ENCODE measurements at places on chromosomes 11 and 22. TPM values are rescaled to one million over a fixed set of nuclear protein-coding genes. Genes with fewer than 3 reads are reported as not detected.

The TRPC6 gene
- 4.7 TPM for polyA plus RNA-seq

The VPREB3 gene
- not detected for polyA plus RNA-seq

The FOLR1 gene
- polyA plus RNA-seq = 10.3 TPM

The MYOD1 gene
- polyA plus RNA-seq = not detected

The CELSR1 gene
- polyA plus RNA-seq = 0.75 TPM

GRCh38 chr11:23399995-23400394 lies 539.7 kb upstream of the CCDC179 start:
- no peak for DNase-seq
- no peak overlapping the region for H3K4me3 ChIP-seq
- H3K36me3 ChIP-seq = no peaks in the 10 kb centered on the region
- H3K27me3 ChIP-seq = no peaks in the 10 kb centered on the region

DNA sequence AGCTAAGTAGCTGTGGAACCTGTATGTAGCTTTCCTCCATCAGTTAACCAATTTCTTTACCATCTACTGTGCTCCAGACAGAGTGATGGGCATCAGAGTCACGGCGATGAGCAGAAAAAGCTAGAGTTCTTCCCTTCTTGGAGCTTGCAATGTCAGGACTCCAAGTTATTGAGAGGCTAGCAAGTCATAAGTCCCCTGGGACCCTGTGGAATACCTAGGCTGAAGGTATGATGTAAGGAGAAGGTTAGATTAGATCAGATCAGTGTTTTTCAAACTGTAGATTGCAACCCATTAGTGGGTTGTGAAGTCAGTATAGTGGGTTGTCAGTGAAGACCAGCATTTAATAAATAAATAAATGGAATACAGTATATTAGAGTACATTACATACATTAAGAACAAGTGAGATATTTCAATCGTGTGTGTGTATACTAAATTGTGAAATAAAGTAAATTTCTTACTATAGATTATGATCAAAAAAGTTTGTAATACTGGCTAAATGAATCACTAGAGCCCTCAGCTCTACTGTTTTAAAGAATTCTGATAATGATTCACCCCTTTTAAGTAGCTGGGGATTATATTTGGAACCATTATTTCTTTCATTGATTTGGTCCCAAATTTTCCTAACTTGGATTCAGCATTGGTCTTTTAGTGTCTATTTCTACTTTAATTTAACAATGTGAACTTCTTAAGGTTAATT lies 52.3 kb downstream of the RASSF10 start:
- H3K36me3 ChIP-seq = no peaks in the 10 kb centered on the region
- no peak overlapping the region for H3K27ac ChIP-seq
- H3K4me1 ChIP-seq = no peaks in the 10 kb centered on the region
- DNase-seq = no peak

DNA sequence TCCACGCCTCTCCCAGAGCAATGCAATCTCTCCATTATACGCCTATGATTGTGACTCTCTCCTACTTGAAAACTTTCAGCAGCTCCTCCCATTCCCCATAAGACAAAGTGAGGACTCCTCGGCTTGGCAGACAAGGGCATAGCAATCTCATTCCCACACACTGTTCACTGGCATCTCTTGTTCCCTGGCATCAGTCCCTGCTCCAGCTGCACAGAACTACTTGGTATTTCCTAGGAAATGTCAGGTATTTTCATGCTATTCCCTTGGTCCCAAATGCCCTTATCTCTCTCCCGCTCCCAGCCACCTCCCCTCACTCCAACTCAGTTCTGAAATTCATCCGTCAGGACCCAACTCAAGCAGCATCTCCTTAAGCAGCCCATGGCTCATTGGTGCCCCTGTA lies 28.4 kb downstream of the TMPRSS5 start:
- no peak for DNase-seq
- no peaks in the 10 kb centered on the region for H3K27me3 ChIP-seq
- H3K4me1 ChIP-seq = no peaks in the 10 kb centered on the region
- H3K27ac ChIP-seq = no peak overlapping the region
